ENCODE measurements at places on chromosomes 6 and 20. TPM values are rescaled to one million over a fixed set of nuclear protein-coding genes. Genes with fewer than 3 reads are reported as not detected.

GRCh38 chr6:92779746-92780145 is 639.6 kb downstream of the EPHA7 start:
- peak; percentile 78 for DNase-seq

DNA sequence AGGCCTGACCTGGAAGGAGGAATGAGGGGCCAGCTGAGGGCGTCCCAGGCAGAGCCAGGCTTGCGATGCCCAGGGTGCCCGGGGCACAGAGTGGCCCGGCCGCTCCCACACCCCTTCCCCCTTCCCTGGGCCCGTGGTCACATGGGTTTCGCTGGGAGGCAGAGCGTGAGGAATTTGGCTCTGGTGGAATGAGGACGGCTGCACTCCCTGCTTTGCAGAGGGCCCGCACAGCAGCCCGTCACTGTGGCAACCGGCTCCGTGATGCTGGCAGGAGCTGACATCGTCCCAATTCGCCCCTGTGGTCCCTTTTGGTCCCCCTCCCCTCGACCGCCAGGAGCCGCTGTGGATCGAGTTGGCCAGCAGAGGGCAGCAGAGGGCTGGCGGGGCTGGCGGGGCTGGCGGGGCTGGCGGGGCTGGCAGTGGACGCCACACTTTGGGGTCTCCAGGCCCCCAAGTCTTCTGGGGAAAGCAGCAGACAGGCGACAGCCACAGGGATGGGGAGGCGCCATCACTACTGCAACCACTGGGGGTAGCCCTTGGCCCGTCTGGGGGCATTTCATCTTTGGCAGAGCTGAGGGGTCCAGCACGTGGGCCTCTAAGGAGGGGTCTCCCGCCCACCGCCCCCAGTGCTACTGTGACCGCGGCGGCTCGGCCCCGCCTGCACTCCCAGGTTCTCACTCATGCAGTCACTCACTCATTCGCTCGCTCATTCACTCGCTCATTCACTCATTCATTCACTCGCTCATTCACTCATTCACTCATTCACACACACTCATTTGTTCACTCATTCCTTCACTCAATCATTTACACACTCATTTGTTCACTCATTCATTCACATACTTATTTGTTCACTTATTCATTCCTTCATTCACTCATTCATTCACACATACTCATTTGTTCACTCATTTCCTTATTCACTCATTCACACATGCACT is 49.7 kb upstream of the BHLHE23 start:
- peak; percentile 31 for DNase-seq

- peak; percentile 73 for DNase-seq
Measured at GRCh38 chr6:144482142-144482541, 197.0 kb downstream of the UTRN start.

Gene DEFB132
- total RNA-seq = not detected
